Inflammatory macrophage (primary cell): ENCODE measurements at places on chromosomes 2 and 18.

DNA sequence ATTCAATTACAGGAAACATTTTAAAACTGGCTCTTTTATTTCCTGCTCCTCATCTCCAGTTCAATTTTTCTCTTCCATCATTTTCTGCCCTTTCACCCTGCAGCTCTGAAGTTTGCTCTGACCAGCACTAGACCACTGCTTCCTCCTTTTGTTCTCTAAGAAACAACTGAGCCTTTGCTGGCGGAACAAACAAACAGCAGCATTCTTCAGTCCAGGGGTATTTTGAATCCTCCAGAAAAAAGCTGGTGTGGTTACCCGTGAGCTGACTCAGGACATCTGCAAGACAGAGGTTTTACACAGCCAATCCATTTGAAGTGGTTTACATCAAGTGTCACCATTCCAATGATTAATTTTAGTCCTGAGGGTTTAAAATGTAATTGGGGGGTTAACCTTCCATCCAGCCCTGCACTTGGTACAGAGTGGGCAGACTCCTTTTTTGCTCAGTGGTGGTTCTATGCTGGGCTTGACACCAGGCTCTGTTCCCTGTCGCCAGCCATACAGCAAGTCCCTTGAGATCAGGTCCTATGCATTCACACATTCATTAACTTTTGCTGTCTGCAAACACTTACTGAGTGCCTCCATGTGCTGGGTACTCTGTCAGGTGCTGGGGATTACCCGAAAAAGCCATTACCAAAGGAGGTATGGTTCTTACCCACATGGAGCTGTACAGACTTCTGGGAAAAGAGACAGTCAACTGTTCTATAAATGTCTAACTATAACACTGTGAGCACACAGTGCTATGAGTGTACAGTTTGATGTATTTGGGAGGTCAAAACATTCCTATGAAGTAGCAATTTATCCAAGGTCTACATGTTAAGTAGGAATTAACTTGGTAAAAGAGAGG, 909.4 kb upstream of the GYPC start:
- no peak for DNase-seq

DNA sequence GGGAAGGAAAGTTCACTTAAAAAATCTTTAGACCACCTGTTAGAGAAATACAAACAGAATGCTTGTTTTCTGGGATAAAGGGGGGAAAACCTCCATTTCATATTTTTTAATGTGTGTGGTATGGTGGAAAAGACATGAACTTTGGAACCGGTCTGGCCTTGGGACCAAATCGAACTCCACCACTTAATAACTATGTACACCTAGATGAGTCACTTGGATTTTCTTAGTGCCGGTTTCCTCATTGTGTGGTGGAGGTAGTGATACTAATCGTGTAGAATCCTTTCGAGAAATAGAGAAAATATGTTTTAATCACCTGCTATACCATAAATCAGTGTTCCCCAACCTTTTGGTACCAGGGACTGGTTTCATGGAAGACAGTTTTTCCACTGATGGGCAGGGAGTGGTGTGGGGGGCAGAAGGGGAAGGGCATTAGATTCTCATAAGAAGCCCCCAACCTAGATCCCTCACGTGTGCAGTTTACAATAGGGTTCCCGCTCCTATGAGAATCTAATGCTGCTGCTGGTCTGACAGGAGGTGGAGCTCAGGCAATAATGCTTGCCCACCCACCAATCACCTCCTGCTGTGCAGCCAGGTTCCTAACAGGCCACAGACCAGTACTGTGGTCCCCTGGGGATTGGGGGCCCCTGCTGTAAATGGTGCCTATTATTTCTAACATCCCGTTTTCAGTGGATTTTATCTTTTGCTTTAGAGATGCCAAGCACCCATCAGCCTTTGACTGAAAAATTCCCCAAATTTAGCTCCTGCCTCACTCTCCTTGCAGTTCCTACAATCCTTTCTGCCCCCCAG, 308.8 kb downstream of the PRKCE start:
- DNase-seq: no peak

- no peak for DNase-seq
Observed at GRCh38 chr18:32383050-32383819, 87.4 kb downstream of the GAREM1 start.

- no peak for DNase-seq
Observed at GRCh38 chr18:59623456-59624368, 73.5 kb downstream of the CCBE1 start.

DNA sequence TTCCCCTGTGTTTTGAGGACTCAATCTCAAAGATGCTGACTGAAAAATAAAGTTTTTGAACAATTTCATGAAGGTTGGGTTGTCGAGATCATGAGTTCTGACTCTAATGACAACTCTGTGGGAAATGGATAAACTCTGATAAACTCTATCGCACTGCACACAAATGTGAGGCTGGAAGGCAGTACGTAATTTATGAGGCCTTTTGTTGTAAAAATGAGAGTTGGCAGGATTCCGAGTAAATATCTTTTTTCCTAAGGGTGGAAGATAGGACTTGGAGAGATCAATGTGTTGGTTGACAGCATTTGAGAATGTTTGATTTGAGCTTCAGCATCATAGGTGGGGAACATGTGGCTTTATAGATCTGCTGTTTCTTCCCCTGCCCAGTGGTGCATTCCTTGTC, 90.4 kb downstream of the SPTBN1 start:
- no peak for DNase-seq

DNA sequence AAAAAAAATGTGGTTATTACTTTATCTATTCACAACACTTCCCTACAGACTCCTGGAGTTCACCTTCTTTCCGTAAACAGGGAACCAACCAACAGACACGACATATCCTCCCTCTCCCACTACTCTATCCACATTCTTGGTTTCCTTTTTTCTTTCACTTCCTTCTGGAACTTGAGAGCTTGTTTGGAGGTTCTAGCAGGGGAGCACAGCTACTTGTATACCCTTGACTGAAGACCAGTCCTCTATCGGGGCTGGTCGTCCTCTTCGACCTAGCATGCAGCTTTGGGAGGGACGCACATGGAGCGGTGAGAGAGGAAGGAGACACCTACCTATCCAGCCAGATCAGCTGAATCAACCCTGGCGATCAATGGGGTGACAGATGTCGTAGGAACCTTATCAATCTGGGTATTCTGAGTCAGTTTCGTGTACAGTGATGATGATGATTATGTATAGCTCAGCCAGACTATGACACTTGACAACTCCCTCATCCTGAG, 43.5 kb upstream of the MSH2 start:
- no peak for DNase-seq

DNA sequence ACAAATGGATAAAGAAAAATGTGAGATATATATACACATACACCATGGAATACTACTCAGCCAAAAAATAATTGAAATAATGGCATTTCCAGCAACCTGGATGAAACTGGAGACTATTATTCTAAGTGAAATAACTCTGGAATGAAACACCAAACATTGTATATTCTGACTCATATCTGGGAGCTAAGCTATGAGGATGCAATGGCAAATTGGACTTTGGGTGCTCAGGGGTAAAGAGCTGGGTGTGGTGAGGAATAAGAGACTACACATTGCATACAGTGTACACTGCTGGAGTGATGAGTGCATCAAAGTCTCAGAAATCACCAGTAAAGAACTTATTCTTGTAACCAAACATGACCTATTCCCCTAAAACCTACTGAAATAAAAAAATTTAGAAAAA, 636.0 kb upstream of the LRATD1 start:
- no peak for DNase-seq

DNA sequence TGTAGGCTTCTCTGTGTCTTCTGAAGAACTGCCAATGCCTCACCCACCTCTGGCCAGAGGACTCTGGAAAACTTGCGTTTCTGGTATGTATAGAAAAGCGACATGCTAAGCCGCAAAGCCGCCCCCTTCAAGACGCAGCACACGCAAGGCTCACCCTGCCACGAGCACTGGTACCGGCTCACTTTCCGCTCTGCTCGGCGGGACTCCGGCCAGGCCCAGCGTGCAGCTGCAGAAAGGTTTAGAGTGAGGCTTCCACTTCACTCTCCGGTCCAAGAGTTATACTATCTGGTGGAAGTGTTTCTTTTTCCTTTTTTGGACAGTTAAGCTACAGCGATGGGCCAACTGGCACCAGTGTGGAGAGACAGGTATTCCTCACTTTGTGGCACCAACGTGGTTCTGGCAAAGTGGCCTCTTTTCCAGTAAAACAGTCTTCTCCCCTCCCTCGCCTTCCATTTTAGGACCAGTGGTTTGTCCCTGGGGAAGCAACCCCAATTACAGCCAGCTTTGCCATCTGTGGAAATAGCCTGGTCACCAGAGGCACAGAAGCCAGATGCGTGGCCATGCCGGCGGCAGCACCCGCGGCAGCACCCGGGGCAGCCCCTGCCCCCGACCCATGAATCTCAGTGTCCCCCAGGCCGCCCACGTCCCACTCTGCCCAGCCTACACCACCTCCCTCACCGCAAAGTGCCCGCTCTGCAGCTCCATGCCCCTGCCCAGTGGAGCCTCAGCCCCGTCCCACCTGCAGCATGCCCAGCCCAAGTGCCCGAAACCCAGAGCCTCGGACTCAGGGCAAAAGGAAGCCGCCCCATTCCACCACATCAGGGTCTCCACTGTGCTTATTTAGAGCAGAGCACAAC, 91.6 kb upstream of the CTDP1 start:
- no peak for DNase-seq

DNA sequence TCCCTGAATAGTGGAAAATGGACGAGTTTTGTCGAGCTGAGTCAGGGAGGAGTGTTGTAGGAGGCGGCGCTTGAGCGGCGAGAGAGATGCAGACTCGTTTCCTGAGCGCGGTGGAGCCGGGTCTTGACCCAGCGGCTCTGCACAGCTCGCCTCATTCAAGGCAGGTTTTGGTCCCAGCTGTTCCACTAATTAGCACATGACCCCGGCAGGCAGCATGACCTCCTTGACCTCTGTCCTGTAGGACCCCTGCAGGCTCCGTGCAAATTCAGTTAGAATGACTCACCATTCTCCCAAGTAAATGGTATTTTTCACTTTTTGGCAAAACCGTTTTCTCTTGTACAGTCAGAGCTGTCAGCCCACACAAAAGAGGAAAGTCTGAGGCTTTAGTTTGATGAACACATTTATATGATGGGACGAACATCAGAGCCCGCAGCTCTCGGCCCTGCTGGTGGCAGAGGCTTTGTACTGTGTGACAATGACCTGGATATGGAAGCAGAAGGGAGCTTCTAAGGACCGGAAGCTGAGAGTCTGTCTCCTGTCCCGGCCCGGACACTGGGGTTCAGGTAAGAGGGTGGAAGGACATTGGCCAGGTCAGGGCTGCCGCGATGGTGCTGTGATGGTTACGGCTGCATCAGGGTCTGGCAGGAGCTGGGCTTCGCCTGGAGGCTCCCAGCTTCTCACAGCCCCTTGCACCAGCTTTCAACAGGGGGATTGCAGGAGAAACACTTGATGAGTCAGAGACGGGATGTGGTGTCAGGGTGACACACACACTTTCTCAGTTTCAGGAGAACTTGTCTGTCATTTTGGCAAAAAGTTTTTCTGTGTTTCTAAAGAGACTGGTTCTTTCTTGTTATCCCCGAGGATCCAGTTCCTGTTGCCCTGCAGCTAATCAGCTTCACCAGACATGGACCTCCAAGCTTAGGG, 29.9 kb upstream of the ALKAL2 start:
- no peak for DNase-seq

- no peak for DNase-seq
Observed at GRCh38 chr2:238997684-238998083, 149.8 kb downstream of the TWIST2 start.

GRCh38 chr18:63301434-63301833, 18.1 kb downstream of the BCL2 start:
- DNase-seq: peak; percentile 83

DNA sequence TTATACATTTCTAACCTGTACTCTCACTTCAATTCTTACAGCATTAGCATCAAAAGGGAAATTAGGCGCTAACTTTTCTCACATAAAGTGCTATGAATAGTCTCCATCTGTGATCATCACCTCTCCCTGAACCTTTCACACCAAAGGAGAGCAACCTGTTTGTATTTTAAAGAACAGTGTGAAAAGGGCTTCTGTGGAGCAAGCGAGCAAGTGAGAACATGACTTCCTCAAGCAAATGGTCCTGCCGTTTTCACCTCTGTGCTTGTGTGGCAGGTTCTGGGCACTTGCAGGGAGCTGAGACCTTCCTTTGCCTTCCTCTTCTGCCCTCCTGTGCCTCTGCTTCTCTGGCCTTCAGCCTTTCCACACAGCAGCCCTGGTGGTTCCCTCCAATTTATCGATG, 51.9 kb downstream of the TGFA start:
- no peak for DNase-seq

DNA sequence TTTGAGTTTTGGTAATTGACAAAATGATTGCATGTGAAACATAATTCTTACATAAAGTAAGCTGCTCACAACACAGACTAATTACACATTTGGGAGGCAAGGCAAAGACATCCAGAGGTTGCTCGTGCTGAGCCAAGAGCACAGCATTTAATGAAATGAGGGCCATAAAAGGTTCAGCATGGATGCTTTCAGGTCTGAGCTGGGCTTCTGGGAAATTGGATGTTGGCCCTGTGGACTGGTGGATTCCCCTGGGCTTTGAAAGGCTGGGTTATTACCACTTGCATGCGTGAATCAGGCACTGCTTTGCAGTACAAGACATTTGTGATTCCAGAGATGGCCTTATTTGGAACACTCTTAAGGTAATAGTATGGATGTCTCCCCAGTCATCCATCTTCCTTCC, 533.5 kb upstream of the NRP2 start:
- DNase-seq: no peak

DNA sequence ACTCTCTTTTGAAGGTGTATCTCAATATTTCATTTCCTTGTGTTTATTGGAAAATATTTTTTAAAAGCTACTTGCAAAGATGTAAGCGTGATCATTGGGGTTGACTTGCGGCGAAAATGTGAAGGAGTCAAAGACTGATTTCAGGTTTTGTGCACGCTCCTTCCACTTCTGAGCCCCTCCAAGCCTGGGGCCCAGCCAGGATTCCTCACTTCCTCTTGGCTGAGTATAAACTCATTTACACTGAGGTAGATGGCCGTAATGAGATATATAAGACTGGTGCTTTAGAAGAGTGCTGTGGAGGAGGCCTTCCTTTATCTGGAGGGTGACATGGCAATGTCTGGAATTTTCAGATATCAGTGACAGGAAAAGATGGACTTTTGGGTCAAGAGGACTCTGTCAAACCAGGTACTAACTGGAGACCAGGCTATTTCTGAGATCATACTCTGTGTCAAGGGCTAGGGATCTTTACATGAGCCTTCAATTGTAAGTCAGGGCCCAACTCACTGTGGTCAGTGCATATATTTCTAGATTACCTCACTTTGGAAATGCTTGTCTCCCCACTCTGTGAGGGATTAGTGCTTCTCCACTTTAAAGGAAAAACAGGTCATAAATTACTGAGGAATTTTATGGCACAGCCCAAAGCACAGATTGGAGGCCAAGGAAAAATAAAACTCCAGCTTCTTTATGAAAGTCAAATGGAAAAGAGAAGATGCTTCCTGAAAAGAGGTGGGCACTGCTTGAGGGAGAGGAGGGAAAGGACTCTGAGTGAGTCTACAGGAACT, 22.8 kb downstream of the PRKCE start:
- DNase-seq: no peak

DNA sequence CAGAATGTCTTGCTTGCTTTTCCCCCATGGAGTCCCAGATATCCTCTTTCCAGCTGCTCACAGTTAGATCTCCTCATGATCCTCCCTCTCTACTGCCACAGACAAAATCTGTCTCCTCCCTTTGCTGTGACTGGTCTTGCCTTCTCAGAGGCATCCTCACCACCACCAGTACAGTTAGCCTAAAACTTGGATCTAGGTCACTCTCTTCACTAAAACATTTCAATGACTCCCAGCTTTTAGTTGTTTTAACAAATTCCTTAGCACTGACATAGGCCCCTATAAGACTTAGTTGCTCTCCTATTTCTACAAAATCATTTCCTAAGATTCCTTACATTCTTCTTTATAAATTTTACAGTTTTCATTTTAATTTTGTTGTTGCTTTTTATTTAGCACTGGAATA, 734.2 kb upstream of the CHAC2 start:
- DNase-seq: no peak
